Activated T-helper 2 cell treated with anti-CD3 and anti-CD28 coated beads, Interferon-gamma antibody, Interleukin-2, Interleukin-4, amounts not matched to agents 10 μg/mL and 5 μg/mL and 100 μg/mL, durations not matched to agents 14 hours and 24 hours and 36 hours (primary cell): ENCODE measurements at places on chromosomes 5 and 9. TPM values are rescaled to one million over a fixed set of nuclear protein-coding genes. Genes with fewer than 3 reads are reported as not detected.

DNA sequence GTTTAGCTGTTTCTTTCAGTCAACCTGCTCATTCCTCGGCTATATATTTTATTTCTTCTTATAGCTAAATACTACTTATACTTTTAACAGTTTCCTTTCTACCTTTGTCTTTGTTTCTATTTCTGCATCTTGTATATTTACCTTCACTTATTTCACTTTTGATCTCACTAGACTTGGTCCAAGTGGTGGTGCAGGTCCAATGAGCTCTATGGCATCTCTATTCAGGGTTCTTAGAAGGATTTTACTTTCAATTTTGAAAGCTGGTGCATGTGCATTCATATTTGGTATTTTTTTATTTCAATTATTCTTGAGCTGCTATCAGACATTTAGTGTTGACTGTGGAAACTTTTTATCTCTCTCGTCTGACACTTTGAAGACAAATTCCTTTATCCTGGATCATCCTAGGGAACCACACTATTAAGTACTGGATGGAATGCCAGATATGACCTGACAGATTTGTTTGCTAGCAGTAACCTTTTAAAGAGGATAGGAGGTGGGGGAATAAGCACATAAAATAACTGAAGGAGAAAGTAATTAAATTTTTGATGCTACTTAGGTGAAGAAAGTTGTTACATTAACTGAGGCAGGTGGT is 123.1 kb upstream of the PJA2 start:
- DNase-seq, result no peak

Gene ARID3C
- 0.14 and 0.21 TPM in 2 replicates for total RNA-seq

DNA sequence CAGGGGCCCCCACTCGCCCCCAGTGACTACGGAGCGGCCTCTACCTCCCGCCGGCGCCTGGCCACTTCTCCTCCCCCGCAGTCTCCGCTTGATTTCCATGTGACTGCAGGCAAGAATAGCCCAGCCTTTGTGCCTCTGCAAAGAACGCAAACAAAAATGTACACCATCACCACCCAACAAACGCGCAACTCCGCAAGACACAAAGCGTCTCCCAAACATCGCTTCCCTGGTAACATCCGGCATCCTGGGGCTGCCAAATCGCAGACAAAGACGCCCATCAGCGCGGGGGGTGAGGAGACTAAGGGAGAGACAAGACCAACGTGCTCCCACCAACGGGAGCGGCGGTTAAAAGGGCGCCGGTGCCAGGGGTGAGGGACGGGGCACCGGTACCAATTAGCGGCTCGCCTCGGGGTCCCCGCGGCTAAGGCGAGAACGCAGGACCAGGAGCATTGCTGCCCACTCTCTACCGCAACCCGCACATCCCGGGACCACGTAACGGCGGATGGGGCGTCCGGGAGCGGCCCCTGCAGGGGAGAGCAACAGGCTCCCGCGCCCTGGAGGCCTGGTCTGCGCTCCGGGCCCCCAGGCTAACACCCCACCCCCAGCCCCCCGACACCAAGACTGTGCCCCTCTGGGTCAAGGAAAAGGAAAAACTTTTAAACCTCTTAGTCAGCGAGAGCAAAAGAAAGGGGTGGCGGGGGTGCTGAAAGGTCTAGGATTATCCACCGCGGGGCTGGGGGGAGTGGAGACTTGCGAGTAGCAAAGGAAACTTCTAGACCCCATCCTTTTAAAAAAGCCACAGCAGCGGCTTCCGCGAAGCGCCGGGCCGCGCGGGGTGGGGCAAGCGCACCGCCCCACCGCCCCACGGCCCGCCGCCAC is 885 bp downstream of the MPDZ start:
- no peak for DNase-seq

- DNase-seq, result no peak
Observed at GRCh38 chr5:122118356-122118948, 10.9 kb upstream of the ZNF474 start.

Gene BSPRY
- 11.1 and 12.5 TPM in 2 replicates for total RNA-seq

DNA sequence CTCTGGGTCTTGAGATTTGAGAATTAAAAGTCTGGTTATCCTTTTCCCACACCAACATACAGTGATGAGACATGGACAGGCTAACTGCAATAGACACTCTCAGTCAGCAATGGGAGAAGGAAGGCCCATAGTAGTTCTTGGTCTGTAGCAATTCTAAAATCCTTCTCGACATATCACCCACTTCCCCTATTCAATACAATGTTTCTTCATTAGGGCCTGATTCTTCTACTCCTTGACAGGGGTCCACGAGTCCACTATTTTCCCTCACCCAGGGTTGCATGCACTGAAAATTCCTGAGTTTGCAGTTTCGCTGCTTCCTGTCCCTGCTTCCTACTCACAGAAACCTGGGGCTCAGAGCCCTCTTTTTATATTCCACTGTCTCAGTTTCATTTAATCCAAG is 402.8 kb downstream of the MAT2B start:
- DNase-seq, result no peak

- no peak for DNase-seq
Observed at GRCh38 chr9:116541402-116541801, 145.7 kb upstream of the TRIM32 start.

Gene GBGT1
- 6.8 and 7.4 TPM in 2 replicates for total RNA-seq

Gene EIF4E1B
- total RNA-seq, result not detected in 2 replicates

GRCh38 chr9:89498852-89499480 is 1.1 kb upstream of the SEMA4D start:
- DNase-seq, result peak; percentile 65

- DNase-seq, result no peak
Observed at GRCh38 chr9:7388755-7389154, 410.8 kb downstream of the DMAC1 start.

DNA sequence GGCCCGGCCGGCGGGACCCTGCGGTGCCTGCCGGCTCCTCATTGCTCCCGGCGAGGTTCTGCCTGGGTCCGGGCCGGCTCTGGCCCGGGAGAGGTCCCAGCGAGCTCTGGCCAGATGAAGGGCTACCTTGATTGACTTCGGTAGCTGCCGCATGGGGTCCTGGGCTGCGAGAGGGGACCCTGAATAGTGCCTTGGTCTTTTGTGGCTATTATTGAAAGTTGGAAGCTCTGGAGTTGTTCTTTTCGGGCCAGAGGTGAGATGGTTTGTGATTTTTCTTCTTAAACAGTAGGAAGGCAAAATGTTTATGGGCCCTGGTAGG is 635 bp downstream of the NAA35 start:
- no peak for DNase-seq

Gene MEGF10
- total RNA-seq, result not detected in 2 replicates

Gene LRRTM2
- 0.44 and 0.59 TPM in 2 replicates for total RNA-seq

Gene NUDT12
- 1.6 and 3.1 TPM in 2 replicates for total RNA-seq

Gene KIAA1958
- 10.7 and 11.4 TPM in 2 replicates for total RNA-seq

DNA sequence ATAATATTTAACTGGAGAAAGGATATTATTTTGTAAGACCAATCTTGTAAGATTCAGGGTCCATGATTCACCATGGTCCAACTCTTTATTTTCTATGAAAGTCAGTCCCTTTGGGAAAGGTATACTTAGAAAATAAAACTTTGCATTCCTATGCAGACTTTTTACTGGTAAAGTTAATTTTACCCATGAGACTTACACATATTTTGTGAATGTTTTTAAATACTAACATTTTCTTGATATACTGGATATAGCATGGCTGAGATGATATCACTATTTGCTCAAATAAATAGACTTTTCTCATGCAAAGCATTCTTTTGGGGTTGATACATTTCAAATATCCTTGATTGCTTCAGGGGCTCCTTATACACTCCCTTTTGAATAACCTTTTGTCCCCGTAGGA is 512.1 kb downstream of the MAN2A1 start:
- DNase-seq, result no peak

DNA sequence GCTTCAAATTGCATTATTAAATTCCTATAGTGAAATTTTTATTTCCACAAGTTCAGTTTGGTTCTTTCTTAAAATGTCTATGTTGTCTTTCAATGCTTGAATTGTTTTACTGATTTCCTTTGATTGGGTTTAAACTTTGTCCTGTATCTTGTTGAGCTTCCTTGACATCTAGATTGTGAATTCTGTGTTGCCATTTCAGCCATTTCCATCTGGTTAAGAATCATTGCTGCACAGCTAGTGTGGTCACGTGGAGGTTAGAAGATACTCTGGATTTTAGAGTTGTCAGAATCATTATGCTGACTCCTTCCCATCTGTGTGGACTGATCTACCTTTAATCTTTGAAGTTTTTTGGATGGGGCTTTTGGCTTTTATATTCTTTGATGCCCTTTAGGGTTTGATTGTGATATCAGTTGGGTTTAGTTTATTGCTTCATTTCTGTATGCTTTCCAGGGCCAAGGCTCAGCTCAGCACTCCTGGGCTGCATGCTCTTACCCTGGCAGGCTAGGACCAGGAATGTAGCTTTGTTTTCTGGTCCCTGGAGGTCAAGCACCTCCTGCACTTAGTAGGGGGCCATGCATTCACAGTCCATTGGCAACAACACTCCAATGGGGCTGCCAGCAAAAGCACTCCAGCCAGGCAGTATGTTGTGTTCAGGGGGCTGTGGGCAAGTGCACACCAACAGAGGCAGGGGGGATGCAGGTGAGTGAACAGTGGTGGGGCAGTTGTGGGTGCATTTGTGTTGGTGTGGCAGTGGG is 141.4 kb downstream of the PRR16 start:
- no peak for DNase-seq

Gene CKMT2
- not detected in 2 replicates for total RNA-seq

DNA sequence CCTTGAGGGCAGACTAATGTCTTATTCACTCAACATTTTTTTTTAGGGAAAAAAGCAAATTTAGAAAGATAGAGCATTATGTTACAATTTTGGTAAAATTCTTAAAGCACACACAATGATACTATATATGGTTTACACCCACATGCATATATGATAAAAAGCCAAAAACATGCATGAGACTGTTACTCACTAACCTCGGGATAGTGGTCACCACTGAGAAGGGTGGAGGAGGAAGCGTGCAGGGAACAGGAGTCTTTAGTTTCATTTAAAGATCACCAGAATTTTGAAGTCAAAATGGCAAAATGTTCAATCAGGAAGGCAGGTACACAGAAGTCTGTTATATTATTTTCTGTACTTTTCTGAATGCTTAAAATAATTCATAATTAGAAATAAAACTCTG is 9.2 kb downstream of the ARL15 start:
- DNase-seq, result no peak

Gene BTNL8
- 0.18 and 0.25 TPM in 2 replicates for total RNA-seq

- no peak for DNase-seq
Observed at GRCh38 chr9:99019510-99020331, 76.0 kb downstream of the COL15A1 start.

DNA sequence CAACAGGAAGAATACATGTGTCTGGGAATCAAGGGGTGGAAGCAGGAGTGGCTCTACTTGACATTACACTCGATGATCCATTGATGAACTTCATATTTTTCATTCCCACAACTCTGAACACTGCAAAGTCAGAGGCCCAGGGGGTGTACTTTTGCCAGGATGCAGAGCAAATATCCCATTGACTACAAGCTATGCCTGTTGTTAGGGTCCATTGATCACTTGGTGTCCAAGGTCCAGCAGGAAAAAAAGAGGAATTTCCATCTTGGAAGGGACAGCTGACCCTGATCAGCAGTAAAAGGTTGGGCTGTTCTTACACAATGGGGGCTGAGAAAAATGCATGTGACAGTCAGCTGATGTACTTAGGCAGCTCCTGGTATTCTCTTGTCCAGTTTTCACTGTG is 118.5 kb upstream of the MAP1B start:
- no peak for DNase-seq

Gene HCN1
- total RNA-seq, result not detected in 2 replicates

DNA sequence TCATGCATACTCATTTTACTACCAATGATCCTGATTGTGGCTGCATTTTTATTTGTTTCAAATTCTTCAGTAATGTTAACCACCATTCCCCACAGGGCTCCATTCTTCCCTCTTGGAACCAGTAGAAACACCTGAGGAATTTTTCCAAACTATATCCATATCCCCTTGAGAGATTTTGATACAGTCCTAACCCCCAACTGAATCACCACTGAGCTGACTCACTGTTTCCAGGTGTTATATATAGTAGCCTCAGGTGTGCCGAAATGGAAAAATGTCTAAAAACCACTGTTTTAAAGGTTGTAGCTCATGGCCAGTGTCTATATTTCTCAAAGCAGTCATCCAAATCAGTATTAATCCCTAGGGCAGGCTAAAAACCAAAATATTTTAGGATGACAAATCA is 85.2 kb downstream of the MRPS27 start:
- DNase-seq, result no peak

Gene STK32A
- not detected in 2 replicates for total RNA-seq

DNA sequence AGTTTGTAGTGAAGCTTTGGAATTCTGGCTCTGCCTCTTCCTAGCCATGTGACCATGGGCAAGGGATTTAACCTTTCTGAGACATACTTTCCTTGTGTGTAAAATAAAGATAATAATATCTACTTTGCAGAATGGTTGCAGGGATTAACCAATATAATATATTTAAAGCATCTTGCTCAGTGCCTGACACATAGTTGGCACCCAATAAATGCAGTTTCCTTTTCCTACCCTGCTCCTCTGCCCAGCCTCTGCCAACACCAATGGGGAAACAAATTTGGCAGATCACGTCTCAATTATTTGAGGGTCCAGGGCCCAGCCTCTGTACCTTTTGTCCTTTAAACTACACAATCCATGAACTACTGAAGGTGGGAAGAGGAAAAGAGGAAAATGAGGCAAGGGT is 91.1 kb downstream of the NRG2 start:
- DNase-seq, result no peak

Gene BTNL9
- total RNA-seq, result 0.09 TPM in 1 of 2 replicates, not detected in the other

DNA sequence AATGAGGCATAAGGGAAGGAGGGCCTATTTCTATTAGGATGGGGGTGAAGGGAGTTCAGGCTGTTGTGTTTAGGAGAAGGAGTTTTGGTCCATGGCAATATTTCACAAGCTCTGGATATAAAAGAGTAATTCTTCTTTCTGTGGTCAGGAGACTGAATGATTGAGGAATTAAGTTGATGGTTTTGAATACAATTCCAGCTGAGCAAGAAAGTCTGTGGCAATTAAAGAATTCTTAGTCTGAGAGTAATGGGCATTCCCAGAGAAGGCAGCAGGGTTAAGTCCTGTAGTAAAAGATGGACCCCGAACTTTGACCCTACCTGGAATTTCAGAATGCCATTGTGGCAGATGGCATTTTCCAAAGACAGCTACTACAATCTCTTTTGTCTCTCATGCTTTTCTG is 202.6 kb downstream of the TLE4 start:
- no peak for DNase-seq

Gene RMI1
- total RNA-seq, result 26.1 and 27.3 TPM in 2 replicates

GRCh38 chr5:143562935-143563334 is 159.4 kb upstream of the NR3C1 start:
- no peak for DNase-seq

DNA sequence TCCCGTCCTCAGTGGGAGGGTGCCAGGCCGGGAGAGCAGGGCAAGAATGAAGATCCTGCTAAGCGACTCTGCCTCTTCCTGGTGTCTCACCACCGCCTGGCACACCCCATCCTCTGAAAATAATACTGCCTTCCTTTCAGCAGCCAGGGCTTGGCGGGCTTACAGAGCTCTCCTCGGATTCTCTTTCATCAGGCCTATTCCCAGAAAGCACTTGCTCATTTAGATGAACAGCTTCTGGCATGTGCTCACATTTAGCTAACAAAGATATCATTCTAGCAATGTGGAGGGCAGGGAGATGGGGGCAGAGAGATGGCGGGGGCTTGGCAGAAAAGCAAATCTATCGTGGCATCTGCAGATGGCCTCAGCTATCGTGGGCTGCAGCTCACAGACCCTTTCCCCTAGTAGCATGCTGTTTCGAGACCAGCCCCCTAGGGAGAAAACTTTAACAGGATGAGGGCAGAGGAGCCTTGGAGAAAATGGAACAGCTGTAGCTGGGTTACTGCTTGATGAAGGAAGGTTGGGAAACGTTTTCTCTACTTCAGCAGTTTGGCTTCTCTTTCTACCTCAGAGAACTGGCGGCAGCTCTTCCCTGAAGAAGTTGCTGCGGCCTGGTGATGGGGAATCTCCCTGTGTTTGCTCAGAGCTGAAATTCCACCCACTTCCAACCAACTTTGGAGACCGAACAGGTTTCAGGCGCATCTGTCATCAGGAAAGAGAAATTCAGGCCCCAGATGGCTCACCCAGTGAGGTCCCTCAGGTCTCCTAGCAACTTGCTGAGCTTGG is 102.1 kb downstream of the TMEM174 start:
- no peak for DNase-seq
